ENCODE measurements at places on chromosomes 16 and 17. TPM values are rescaled to one million over a fixed set of nuclear protein-coding genes. Genes with fewer than 3 reads are reported as not detected.

GRCh38 chr17:46722662-46723285, 95.7 kb downstream of the WNT3 start:
- H3K36me3 ChIP-seq, result peaks cover under 1% of the 10 kb centered on the region
- H3K4me1 ChIP-seq, result no peaks in the 10 kb centered on the region
- H3K4me3 ChIP-seq, result no peak overlapping the region
- no peak for DNase-seq

DNA sequence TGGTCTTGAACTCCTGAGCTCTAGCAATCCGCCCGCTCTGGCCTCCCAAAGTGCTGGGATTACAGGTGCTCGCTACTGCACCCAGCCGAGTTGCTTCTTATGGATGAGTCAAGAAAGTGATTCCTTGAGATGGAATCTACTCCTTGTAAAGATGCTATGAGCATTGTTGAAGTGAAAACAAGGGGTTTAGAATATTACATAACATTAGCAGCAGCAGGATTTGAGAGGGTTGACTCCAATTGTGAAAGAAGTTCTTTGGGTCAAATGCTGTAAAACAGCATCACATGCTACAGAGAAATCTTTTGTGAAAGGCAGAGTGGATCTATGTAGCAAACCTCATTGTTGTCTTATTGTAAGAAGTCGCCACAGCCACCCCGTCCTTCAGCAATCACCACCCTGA, 72.7 kb downstream of the NT5M start:
- no peaks in the 10 kb centered on the region for H3K36me3 ChIP-seq
- no peak for DNase-seq
- H3K4me1 ChIP-seq, result no peaks in the 10 kb centered on the region
- no peaks in the 10 kb centered on the region for H3K27me3 ChIP-seq
- H3K27ac ChIP-seq, result no peak overlapping the region
- H3K4me3 ChIP-seq, result no peak overlapping the region

Gene NOTUM
- total RNA-seq, result 0.19 TPM

Gene KRTAP3-2
- not detected for total RNA-seq

DNA sequence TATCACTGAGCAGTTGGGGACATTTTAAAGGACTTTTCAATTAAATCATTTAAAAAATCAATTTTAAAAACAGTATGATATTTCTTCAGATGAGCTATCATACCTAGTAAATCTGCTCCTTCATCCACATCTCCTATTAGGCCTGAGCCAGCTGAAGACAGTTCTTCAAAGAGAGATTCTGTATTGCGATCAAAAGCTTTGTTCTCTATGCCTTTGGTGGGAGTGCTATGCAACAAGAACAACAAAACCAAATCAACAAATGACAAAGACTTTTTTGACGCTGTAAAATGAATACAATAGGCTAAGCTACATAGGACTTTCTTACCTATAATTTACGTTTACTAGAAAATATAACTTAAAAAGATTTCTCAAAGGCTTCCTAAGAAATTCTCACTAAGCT, 106.5 kb downstream of the SPAG9 start:
- no peaks in the 10 kb centered on the region for H3K27me3 ChIP-seq
- H3K4me3 ChIP-seq, result no peak overlapping the region
- no peak for DNase-seq
- peaks cover 3% of the 10 kb centered on the region for H3K36me3 ChIP-seq

Gene KPNB1
- total RNA-seq, result 886 TPM

DNA sequence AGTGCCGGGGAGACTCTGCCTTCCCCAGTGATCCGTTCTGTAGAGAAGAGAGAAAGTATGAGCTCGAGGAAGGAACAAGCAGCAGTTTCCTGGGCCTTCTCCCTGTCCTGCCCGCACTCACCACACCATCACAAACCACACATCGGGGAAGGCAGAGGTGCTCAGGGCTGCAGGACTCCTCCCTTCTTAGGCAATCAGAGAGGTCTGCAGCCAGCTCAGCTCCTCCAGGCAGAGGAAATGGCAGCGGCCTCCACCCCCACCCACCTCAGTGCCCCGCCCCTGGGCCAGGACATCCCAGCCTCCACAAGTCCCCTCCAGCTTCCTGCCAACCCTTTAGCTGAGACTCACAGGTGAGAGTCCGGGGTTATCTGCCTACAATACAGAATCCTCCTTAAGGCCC, 2.0 kb downstream of the ZNF319 start:
- peak overlapping the region; percentile 48 for H3K4me3 ChIP-seq
- H3K27ac ChIP-seq, result peak overlapping the region; percentile 80
- H3K27me3 ChIP-seq, result no peaks in the 10 kb centered on the region
- peaks cover 38% of the 10 kb centered on the region for H3K4me1 ChIP-seq

GRCh38 chr16:86528061-86528929, 18.0 kb downstream of the FOXF1 start:
- H3K27me3 ChIP-seq, result no peaks in the 10 kb centered on the region
- peaks cover 4% of the 10 kb centered on the region for H3K36me3 ChIP-seq
- H3K4me1 ChIP-seq, result no peaks in the 10 kb centered on the region
- H3K4me3 ChIP-seq, result no peak overlapping the region
- DNase-seq, result no peak

GRCh38 chr17:15422392-15422965, 44.9 kb downstream of the CDRT4 start:
- H3K4me1 ChIP-seq, result no peaks in the 10 kb centered on the region
- DNase-seq, result no peak
- no peak overlapping the region for H3K4me3 ChIP-seq
- no peaks in the 10 kb centered on the region for H3K36me3 ChIP-seq

- no peak overlapping the region for H3K27ac ChIP-seq
- no peak for DNase-seq
- H3K4me3 ChIP-seq, result no peak overlapping the region
- no peaks in the 10 kb centered on the region for H3K27me3 ChIP-seq
- H3K36me3 ChIP-seq, result no peaks in the 10 kb centered on the region
Measured at GRCh38 chr17:79168486-79169055, 93.9 kb downstream of the ENGASE start.

GRCh38 chr17:50539762-50540559, 7.0 kb upstream of the SPATA20 start:
- DNase-seq, result no peak
- H3K4me1 ChIP-seq, result peaks cover 13% of the 10 kb centered on the region
- peaks cover 14% of the 10 kb centered on the region for H3K27me3 ChIP-seq
- H3K4me3 ChIP-seq, result no peak overlapping the region

DNA sequence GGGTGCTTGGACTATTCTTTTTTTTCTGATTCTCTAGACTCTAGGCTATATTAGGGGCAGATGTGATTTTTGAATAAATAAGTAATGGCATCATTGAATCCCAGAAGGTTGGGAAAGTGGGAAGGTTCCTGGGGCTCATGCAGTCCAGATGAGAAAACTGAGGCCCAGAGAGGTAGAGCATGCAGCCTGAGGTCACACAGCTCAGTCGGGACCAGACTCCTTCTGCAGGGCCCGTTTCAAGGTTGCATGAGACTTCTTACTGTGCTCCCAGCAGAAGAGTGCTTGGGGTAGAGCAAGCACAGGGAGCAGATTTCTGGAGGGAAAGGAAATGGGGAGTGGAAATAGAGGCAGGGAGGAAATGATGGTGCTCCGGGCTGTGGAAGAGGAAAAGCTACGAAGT, 59.8 kb downstream of the MGAT5B start:
- no peaks in the 10 kb centered on the region for H3K36me3 ChIP-seq
- no peak overlapping the region for H3K27ac ChIP-seq
- no peaks in the 10 kb centered on the region for H3K4me1 ChIP-seq
- H3K4me3 ChIP-seq, result no peak overlapping the region
- no peak for DNase-seq
- no peaks in the 10 kb centered on the region for H3K27me3 ChIP-seq

GRCh38 chr16:69440250-69440649, 15.8 kb downstream of the CYB5B start:
- peaks cover 50% of the 10 kb centered on the region for H3K36me3 ChIP-seq
- no peaks in the 10 kb centered on the region for H3K27me3 ChIP-seq
- H3K4me3 ChIP-seq, result no peak overlapping the region
- H3K4me1 ChIP-seq, result peaks cover 62% of the 10 kb centered on the region
- peak overlapping the region; percentile 25 for H3K27ac ChIP-seq

GRCh38 chr17:59160157-59161025, 4.8 kb downstream of the PRR11 start:
- no peak overlapping the region for H3K4me3 ChIP-seq
- DNase-seq, result no peak
- no peak overlapping the region for H3K27ac ChIP-seq
- no peaks in the 10 kb centered on the region for H3K27me3 ChIP-seq
- no peaks in the 10 kb centered on the region for H3K36me3 ChIP-seq
- H3K4me1 ChIP-seq, result peaks cover 7% of the 10 kb centered on the region

Gene CDK3
- total RNA-seq, result 5.5 TPM

DNA sequence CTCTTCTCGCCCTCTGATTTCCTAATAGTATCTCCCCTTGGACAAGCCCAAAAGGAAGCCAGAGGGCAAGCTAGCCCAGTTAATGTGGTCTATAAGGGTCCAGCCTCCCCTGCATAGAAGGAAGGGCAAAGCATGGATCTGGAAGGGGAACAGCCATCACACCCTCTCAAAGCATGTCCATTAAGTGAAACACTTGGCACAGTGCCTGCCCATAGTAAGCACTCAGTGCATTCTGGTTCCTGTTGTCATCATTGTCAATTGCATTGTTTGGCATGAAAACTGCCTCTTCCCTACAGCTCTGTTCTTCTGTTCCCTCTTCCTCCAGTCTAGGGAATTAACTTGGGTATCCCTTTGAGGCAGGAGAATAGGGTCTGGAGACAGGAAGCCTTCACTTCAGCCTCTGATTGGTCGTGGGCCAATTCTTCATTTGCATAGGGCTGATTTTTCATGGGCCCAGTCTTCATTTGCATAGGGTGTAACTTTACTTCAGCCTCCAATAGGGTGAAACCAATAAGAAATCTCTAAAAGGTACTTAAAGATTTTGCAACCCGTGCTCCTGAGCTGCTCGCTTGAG, 81.4 kb downstream of the C17orf67 start:
- H3K4me3 ChIP-seq, result no peak overlapping the region
- no peak overlapping the region for H3K27ac ChIP-seq
- no peaks in the 10 kb centered on the region for H3K27me3 ChIP-seq

DNA sequence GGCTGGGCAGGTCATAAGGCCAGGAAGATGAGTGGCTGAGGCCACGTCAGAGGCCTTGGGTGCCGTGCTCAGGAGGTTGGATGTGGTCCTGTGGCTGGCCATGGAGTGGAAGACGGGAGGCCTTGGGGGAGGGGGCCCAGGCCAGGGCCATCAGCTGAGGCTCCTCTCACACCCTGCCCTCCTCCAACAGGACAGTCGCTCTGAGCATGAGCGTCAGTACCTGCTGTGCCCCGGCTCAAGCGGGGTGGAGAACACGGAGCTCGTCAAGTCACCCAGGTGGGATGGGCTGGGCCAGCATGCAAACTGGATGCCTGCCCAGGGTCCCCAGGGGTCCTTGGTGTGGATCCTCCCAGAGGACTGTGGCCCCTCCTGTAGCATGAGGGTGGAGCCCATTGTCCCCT, 19.2 kb downstream of the POLR3E start:
- no peak overlapping the region for H3K4me3 ChIP-seq
- peaks cover 7% of the 10 kb centered on the region for H3K4me1 ChIP-seq
- no peak overlapping the region for H3K27ac ChIP-seq

- no peaks in the 10 kb centered on the region for H3K36me3 ChIP-seq
- H3K27me3 ChIP-seq, result peaks cover 7% of the 10 kb centered on the region
- no peaks in the 10 kb centered on the region for H3K4me1 ChIP-seq
- DNase-seq, result no peak
- no peak overlapping the region for H3K27ac ChIP-seq
Measured at GRCh38 chr17:57210972-57211411, 45.3 kb upstream of the MSI2 start.

GRCh38 chr17:28339431-28339830, 3.9 kb downstream of the TNFAIP1 start:
- no peak overlapping the region for H3K4me3 ChIP-seq
- no peak overlapping the region for H3K27ac ChIP-seq
- peaks cover 6% of the 10 kb centered on the region for H3K36me3 ChIP-seq
- peaks cover 25% of the 10 kb centered on the region for H3K4me1 ChIP-seq

DNA sequence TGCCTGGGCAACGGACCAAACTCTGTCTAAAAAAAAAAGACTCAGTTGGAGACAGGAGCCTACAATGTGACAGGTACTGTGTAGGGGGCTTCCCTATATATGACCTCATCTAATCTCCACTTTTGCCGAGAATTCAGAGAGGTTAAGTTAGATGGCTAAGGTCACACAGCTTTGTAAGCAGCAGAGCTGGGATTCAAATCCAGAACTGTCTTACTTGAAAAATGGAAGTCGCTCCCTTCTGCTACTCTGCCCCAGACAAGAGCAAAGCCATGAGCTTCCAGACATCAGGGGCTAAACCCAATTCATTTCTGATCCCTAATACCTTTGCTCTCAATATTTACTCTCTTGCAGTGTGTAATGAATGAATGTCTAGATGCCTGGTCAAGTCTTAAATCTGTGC, 41.5 kb upstream of the ABCC12 start:
- H3K4me3 ChIP-seq, result no peak overlapping the region
- DNase-seq, result no peak
- no peaks in the 10 kb centered on the region for H3K27me3 ChIP-seq

GRCh38 chr16:81185416-81185815, 53.1 kb upstream of the BCO1 start:
- no peak for DNase-seq
- no peaks in the 10 kb centered on the region for H3K36me3 ChIP-seq
- H3K27me3 ChIP-seq, result peaks cover 3% of the 10 kb centered on the region
- H3K4me3 ChIP-seq, result no peak overlapping the region

DNA sequence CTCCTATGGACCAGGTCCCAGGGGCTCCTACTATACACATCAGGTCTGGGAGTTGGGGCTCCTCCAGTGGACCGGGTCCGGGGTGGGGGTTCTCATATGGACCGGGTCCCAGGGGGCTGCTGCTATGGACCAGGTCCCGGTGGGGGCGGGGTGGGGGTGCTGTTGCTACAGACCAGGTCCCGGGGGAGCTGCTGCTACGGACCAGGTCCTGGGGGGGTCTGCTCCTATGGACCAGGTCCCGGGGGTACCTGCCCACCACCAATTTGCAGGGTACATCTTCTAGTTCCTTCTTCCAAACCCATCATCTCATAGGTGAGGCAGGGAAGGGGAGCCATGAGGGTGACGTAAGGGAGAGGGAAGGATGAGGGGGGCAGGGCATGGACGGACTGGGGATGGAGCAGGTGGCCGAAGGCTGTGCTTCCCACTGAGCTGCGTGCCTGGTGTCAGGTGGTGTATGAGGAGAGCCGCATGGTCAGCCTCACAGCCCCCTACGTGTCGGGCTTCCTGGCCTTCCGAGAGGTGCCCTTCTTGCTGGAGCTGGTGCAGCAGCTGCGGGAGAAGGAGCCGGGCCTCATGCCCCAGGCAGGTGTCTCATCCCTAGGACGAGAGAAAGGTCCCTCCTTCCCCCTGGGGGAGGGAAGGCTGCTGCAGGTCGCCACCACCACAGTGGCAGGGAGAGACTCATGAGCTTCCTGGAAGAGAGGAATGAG, 6.6 kb downstream of the ENDOV start:
- DNase-seq, result no peak
- H3K4me3 ChIP-seq, result no peak overlapping the region
- no peak overlapping the region for H3K27ac ChIP-seq

Gene TEKT5
- not detected for total RNA-seq

Measured in activated naive CD8-positive, alpha-beta T cell treated with anti-CD3 and anti-CD28 coated beads for 36 hours (primary cell).